ENCODE measurements at places on chromosomes 5 and 9.

DNA sequence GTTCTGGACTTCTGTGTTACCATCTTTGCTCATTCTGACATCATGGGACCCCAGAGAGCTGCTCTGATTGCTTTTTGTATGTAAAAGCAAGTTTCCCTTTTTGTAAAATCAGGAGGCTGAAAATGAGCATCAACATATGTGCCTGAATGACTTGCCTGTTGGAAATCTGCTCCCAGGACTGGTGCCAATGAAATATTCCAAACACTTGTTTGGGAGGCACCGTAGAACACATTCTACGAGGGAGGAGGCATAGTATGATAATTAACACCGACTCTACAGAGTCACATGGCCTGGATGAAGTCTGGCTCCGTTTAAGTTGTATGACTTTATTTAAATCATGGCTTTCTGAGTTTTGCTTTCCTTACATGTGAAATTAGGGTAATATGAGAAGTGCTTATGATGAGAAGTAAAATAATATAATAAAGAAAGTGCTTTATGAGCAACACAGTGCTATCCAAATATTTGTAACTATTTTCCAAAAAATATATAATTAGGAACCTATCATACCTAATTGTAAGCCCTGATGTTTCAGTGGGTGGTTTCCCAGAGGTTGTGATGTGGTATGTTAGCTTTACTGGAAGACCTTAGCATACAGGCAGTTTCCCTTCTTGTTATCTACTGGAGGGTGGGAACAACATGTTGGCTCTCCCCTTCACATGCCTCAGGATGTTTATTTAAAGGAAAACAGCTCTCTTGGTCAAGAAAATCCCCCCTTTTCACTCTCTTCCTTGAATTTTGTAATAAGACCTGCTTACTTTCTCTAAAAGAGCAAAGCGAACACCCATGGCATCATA is 238.1 kb downstream of the FBXL7 start:
- DNase-seq = peak; percentile 17

DNA sequence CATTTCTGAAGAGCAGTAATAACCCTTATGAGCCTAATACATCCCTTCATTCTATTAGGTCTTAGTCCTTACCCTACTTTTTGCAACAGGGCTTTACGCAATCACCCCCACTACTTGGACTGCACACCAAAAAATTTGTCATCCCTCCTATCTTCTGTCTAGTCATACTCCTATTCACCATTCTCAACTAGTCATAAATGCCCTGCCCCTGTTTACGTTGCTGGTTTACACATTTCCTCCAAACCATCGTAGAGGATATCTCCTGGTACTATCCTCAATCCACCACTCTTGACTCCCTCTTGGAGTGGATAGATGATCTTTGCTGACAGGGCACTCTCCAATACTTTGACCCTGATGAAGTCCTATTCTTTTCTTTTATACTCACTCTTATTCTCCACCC is 98.2 kb upstream of the CCNG1 start:
- no peak for DNase-seq

- DNase-seq = peak; percentile 59
Observed at GRCh38 chr5:122150215-122150614, 20.9 kb downstream of the ZNF474 start.

DNA sequence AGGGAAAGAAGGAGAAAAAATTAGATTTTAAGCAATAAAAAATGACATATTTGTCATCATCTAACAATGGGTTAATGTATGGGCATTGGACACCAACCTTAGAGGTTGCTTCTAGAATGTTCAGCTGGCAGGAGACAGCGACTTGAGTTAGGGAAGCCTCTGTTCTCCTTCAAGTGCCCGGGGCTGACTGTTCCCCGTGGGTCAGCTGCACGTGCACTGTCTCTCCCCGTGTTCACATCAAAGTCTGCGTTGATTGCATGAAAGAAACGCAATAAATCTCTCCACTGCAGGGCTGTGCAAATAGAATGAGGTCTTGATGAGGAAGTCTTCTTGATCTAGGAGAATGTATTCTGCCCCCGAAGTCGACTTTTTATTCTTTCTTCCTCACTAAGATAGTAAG is at the start of gene GLT6D1:
Gene GLT6D1, minus strand, starts transcription at position 345 of the 400 bp plus-strand sequence. CDS start 353 bp downstream, outside the sequence.
- DNase-seq = no peak

Data from IMR-90 (cell line).